ENCODE measurements at places on chromosomes 16 and 17.

DNA sequence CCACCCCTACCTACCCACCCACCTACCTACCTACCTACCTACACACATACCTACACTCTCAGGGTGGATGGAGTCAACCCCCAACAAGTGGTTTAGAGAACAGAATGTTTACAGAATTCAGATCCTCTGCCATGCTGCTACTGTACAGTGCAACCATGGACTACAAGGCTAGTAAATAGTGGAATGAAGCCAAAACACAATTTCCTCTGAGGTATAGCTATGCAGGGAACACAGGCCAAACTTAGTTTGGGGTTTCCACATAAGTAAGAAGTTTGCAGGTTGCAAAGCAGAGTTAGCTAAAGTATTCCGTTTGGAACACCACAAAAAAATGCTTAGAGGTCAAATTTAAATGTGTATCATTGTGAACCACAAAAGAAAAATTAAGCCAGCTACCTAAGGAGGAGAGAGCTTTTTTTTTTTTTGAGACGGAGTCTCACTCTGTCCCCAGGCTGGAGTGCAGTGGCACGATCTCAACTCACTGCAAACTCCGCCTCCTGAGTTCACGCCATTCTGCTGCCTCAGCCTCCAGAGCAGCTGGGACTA, 2.7 kb upstream of the AP1G1 start:
- no peak for DNase-seq

GRCh38 chr17:83146347-83146746, 66.9 kb downstream of the METRNL start:
- DNase-seq, result no peak

- DNase-seq, result no peak
These were observed 30.5 kb downstream of the ITGAE start for GRCh38 chr17:3770466-3770865.

GRCh38 chr17:1580979-1581676, 18.5 kb upstream of the PITPNA start:
- no peak for DNase-seq

GRCh38 chr17:16938496-16939207, 33.3 kb downstream of the TNFRSF13B start:
- no peak for DNase-seq

DNA sequence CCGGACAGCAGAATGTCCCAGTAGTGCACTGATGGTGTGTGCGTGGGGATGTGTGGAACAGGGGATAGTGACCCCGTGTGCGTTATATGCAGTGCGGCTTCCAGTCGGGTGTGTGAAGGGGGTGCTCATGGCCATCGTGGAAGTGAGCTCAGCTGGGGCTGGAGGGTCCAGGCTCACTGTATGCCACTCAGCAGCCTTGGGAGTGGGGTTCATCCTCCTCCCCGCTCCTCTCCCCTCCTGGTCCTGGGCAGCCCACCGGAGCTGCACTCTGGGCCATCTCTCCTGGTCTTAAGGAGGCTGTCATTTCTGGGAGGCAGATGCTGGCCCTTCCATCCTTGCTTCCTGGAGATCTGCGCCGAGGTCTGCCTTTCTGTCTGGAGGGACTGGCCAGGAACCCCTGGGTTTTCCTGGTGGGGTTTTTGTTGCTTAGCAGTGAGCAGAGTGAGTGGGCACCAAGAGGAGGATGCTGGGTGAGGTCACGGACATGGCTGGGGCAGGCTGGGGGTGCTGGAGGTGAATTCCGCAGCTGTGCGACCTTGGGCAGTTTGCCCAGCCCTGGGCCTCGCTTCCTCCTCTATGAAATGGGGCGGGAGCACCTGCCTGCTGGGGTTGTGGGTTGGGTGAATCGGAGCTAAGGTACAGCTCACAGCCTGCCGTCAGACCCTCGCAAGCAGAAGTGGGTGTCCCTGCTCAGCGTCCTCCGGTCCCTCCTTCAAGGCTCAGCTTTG, 164.1 kb downstream of the SEC14L1 start:
- no peak for DNase-seq

DNA sequence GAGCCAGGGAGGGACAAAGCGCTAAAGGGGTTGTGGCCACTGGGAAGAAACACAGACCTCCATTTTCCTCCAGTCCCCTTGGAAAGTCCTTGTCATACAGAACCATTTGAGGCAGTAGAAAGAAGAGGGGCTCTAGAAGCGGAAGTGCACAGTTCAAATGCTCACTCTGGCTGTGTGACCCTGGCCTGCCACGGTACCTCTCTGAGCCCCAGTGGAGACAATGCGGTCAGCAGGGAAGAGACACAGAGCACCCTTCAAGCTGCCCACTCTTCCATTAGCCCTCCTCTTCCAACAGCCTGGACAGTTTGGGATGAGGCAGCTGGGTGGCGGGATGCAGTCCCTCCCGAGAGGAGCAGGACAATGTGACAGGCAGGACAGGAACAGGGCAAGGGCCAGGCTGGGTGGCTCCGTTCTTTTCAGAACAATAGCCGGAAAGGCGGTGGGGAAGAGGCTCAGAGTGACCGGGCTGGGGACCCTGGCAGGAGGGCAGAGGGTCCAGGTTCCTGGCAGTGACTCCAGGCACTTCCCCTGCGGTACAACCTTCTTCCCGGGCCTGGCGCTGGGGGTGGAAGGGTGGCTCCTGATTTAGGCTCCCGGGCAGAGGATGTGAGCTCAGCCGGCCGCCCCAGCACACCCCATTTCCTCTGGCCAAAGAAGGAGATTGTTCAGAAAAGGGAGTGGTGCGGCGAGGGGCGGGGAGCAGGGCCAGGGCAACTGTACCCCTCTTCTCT, 5.6 kb downstream of the CASKIN2 start:
- no peak for DNase-seq

- no peak for DNase-seq
These were observed 863.5 kb downstream of the KCNJ2 start for GRCh38 chr17:71032746-71033273.

DNA sequence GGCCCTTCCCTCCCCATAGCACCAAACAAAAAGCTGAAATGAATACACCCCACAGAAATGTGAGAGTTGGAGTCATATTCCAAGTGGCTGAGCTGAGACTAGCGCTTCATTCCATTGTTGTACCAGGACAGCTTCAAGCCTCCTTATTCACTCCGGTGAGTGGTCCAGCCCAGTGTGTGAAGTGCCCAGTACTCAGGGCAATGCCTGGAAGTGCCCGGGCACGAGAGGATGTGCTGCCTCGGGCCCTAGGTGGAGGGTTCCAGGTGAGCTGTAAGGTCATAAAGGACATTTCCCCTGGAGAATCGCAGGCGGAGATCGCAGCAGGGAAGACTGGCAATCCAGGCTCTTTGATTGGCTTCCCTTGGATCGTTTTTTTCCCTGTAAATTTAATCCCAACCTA, 5.4 kb upstream of the CYLD start:
- DNase-seq, result no peak

- no peak for DNase-seq
These were observed 332.7 kb downstream of the ZFHX3 start for GRCh38 chr16:72715267-72715666.

GRCh38 chr17:29007860-29008455, 2.1 kb upstream of the SEZ6 start:
- peak; percentile 81 for DNase-seq

DNA sequence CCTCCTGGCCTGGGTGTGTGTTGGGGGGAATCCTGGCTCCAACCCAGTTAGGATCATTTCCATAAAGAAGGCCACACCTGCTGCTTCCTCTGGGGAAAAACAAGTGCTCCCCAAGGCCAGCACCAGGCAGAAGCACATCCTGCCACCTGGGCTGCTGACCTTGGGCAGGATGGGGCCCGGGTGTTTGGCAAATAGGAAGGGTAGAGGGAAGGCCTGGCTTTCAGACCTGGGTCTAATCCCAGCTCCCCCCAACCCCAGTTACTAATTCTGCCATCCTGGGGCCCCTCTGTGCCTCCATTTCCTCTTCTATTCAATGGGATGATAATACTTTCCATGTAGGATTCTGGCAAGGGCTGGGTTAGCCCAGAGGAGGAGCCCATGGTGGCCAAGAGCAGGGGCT, 3.0 kb upstream of the NLRC5 start:
- DNase-seq, result no peak

- DNase-seq, result no peak
These were observed 686 bp downstream of the MLST8 start for GRCh38 chr16:2205967-2206313.

- DNase-seq, result no peak
These were observed 270.6 kb downstream of the FTO start for GRCh38 chr16:53974484-53975080.

- peak; percentile 50 for DNase-seq
These were observed 8.4 kb downstream of the RARA start for GRCh38 chr17:40317345-40317873.

DNA sequence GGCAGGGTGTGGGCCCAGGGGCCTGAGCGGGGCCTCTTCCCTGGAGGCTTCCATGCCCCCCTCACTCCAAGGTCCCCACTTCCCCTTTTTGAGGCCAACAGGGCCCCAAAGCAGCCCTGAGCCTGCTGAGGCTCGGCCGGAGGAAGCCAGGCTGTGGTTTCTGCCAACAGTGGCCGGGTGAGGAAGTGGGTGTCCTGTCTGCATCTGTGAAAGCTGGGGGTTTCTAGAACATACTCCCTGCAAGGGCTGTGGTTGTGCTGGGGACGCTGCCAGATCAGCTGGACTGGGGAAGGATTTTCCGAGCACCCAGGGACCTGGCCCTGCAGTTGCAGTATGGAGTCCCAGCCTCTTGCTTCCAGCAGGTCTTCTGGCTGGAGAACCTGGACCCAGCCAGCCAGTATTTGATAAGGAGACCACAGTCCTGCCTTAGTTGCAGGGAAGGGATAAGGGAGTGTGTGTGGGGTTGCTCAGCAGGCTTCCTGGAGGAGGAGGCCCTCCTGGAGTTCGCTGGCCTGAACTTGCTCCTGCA, 15.7 kb downstream of the ADCY7 start:
- DNase-seq, result no peak

- DNase-seq, result no peak
These were observed 68.8 kb downstream of the KATNIP start for GRCh38 chr16:27618606-27619327.

DNA sequence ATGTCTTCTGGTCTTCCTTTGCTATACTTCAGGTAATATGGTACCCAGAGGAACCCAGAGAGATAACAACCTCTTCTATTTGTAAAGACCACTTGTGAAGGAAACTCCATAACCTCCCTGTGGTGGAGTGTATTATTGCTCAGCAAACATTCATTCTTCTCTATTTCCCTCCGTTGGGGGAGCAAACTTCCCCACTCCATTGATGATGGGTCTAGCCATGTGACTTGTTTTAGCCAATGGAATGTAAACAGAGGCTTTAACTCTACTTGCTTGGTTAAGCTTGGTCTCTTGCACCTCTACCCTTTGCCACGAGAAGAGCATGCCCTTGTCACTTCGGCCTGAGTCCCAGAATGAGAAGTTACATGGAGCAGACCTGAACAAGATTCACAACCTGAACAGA, 30.0 kb upstream of the SKAP1 start:
- DNase-seq, result no peak

DNA sequence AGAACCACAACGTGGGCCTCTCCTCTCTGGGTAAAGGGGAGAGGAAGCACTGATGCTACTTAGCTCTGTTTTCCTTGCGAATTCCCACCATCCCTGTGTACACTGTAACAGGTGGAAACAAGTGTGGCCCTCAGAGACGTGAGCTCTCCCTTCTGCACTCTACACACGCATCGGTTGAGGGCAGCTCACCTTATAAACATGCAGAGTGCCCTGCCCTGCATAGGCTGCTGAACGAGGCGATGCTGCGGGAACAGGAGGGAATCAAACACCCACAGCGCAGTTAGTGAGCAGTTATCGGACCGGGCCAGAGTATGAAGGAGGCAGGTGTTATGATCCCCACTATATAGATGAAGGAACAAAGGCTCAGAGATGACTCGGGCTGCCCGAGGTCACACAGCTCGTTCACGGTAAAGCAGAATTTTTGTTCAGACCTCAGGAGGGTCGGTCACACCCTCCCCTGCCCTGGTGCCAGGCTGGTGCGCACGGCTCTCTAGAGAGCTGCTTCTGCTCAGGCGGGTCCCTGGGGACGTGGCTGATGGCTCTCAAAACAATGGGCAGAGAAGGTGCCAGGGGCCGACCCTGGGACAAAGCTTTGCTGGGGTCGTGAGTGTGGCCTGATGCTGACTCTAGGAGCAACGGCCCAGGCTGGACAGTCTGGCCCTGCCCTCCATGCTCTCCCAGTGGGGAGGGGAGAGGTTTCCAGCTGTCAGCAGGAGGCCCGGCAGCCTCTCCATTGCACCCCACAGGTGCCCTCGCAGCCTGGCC, 68.5 kb downstream of the RPH3AL start:
- no peak for DNase-seq

- DNase-seq, result no peak
These were observed 10.9 kb downstream of the COPS3 start for GRCh38 chr17:17269926-17270773.

GRCh38 chr16:54135361-54136275, 151.0 kb downstream of the IRX3 start:
- peak; percentile 33 for DNase-seq

DNA sequence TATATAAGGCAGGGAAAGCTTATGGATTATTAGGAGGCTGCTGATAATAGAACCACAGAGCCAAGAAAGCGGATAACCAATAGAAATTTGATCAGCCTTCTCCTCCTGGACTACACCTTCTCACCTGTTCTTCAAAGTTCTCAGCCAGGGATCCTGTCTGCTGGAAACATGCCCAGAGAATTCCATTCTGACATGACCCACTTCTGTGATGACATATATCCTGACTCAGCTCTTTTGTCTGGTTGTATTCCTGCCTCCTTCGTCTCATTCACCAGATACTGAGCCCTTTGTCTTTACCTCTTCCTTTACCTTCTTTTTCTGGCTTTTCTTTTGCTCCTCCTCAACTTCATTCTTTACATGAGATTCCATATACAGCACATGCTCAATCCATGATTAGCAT, 576.1 kb downstream of the CDH11 start:
- DNase-seq, result no peak

DNA sequence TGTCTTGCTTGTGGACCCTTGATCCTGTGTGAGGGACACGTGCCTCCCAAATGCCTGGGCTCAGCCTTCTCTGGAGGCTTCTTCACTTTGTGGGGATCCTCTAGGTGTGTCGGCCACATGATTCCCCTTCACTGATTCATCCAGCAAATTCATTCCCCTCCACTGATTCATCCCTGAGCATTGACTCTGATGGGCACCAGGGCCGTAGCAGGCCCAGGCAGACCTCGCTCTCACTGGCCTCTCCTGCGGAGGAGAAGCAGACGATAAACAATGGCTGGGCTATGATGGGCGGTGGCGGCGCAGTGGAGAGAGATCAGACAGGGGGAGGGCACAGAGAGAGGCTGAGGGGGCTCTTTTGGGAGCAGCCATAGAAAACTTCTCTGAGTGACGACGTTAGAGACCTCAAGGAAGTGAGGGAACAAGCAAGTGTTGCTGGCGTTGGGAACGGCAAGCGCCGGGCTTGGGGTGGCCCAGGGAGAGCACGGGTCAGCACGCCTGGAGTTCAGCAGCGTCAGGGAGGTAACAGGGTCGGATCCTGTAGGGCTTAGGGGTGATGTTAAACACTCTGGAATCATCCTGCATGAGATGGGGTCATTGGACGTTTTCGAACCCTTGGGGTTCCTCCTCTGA, 17.5 kb upstream of the RPTOR start:
- DNase-seq, result no peak

DNA sequence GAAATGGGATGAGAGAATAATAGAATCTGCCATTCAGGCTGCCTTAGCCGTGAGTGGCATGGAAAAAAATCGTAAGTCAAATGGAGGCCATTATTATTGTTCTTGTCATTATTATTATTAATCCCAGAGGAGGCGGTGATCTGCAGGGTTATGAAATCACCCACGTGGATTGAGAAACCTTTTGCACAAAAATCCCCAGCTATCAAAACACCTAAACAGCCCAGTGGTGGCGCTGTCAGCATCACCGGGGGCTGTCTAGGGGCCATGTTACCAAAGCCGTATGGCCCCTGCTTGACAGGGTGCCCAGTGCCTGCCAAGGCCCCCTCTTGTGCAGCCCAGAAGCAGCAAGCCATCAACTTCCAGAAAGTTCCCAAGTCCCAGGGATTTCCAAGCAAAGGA, 25.2 kb downstream of the CNGB1 start:
- no peak for DNase-seq

Data from RCC 7860 (cell line).